ENCODE measurements at places on chromosomes 3 and 15.

- no peak for DNase-seq
Measured at GRCh38 chr3:69033470-69033869, 18.7 kb downstream of the TMF1 start.

DNA sequence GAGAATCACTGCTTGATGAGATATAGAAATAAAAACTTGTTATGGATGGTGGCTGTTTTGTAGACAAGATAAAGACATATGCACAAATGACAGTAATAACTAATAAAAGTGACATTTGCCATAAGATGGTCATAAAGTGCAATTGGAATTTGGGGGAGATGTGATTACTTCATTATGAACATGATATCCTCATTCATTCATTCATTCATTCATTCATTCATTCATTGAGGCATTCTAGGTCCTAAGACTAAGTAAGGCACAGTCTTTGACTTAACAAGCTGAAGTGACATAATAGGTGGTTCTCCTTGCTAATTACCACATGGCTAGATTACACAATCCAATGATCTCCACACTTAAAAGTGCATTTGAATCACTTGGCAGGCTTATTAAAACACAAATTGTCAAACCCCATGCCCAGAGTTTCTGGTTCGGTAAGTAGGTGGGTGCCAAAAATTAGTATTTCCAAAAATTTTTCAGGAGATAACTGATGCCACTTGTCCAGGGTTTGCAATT lies 18.9 kb downstream of the RAP2B start:
- no peak for DNase-seq

DNA sequence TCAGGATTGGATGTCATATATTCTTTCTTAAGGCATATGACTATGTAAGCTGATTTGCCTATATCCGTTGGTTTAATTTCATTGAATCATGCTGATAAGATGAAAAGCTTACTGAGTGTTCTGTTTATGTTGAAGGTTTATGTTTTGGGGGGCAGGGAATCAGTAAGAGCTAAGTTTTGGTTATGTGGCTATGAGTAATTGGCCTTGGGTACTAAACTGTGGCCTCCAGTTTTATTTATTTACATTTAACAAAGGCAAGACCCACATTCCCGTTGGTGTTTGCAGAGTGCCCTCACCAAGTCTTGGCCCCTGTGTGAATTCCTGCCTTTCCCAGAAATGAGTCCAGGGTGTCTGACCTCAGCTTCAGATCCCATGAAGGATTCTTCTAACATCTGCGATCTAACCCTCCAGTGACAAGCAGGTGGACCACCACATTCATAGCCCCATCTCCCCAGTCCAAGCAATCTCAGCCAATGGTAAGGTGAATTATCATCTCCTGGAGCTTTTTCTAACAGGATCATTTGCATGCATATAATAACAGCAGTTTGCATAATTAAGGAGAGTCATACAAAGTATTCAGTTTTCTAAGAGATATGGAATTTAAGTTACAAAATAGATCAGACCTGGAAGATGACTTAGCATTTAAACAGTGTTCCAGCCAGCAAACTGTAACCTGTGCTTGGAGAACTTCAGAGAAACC lies 27.4 kb downstream of the GLDN start:
- DNase-seq = no peak

GRCh38 chr3:184283681-184284080 lies 7.9 kb downstream of the ECE2 start:
- no peak for DNase-seq

DNA sequence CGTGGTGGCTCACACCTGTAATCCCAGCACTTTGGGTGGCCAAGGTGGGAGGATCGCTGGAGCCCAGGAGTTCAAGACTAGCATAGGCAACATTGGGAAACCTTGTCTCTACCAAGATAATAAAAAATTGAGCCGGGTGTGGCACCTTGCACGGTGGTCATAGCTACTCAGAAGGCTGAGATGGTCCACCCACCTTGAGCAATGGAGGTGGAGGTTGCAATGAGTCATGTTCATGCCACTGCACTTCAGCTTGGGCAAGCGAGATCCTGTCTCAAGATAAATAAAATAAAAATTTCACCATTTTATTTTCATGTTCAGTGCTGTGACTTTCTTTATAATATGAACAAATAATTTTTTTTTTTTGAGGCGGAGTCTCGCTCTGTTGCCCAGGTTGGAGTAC lies 12.5 kb downstream of the MAPK6 start:
- DNase-seq = no peak

GRCh38 chr3:123706871-123707270 lies 122.0 kb upstream of the HACD2 start:
- no peak for DNase-seq

GRCh38 chr15:79307251-79307650 lies 3.7 kb upstream of the TMED3 start:
- DNase-seq = no peak

DNA sequence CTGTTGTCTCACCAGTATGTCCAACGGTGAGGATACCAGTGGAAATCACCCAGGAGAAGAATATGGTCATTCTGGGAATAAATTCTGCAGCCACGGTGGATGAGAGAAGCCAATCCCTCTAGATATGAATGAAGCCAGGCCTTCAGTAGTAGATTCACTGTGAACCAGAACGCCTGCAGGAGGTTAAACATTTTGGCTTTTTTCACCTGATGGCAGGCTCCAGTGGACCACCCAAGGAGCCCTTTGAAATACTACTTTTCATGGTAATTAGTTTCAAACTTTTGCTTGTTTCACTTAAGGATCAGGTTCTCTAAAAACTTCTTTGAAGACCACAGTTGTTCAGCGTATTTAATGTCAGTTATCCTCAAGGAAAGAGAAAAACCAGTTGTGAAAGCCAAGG lies 353.4 kb downstream of the RORA start:
- no peak for DNase-seq

DNA sequence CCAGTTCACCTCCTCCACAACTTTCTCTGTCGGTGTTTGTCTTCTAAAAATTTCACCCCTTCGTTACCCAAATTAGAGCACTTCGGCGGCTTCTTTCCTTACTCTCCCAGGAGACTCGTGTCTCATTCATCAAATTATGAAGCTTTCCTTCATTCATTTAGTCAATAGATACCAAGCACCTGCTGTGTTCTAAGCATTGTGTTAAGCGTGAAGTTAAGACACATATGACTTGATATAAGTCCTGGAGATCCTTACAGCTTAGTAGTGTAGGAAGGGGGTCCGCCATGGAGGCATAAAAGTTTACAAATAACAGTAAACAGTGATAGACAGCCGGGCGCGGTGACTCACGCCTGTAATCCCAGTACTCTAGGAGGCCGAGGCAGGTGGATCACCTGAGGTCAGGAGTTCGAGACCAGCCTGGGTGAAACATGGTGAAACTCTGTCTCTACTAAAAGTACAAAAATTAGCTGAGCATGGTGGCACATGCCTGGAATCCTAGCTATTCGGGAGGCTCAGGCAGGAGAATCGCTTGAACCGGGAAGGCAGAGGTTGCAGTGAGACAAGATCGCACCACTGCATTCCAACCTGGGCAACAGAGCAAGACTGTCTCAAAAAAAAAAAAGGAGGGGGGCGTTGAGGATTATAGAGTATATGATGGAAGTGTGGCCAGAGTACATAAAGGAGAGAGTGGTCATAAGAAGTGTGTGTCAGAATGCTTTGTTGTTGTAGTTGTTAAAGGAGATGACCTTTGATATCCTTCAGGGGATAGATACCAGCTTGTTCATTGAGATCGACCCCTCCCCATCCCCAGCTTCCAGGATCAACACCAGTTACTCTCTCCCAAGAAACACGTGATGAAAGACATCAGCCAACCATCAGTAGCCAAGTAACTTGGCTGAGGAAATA lies 744 bp upstream of the CCDC32 start:
- no peak for DNase-seq

DNA sequence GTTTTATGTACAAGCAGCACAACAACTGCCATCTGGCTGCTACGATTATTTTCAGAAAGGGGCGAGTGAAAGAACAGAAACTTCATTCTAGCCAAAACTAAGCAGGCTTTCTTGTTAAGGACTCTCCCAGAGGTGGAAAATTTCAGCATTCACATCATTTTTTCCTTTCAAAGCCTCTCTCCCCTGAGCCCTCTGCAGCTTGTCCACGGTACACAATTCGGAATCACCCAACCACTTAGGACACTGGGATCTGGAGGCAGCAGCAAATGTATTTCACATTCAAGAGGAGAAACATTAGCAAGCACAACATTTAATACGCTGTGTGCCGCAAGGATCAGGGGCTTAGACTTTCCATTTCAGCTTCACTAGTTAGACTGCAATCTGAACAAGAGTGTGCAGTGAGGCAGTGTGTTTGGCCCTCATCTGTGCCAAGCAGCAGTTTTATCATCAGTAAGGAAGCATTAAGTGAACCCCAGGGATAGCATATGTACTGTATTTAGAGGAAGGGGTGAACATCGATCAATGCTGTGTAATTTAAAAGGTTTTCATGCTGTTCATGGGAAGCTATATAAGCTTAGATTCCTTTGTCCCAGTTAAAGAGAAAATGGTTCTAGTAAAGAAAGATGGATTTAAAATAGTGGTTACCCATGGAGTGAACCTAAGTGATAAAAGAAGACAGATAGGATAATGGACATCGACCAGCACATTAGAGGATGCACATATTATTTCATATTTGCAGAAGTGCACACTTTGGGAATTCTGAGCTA lies 504.9 kb downstream of the TBL1XR1 start:
- no peak for DNase-seq

All from activated naive CD4-positive, alpha-beta T cell treated with anti-CD3 and anti-CD28 coated beads, Interleukin-2, amount 50 U/mL, for 16 hours (primary cell).